HepG2 (cell line): ENCODE measurements at places on chromosomes 2 and 18.
A peak's percentile ranks its signal among the peaks of the same experiment; 100 is the strongest.

- DNase-seq: no peak
Observed at GRCh38 chr2:32937602-32938448, 8.9 kb upstream of the LTBP1 start.

DNA sequence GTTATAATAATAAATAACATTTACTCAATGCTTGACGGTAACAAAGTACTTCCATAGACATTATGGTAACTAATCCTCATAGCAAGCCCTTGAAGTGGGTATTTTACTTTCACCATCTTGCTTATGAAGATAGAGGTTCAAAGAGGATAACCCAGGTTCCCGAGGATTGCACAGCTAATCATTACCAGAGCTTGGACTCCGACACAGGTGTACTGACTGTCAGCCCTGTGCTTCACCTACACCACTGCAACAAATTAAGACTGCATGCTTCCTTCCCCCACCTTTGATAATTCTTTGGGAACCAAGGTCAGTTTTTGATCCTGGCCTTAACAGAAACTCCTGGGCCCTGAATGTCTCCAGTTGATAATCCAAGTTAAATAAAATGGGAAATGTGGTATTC lies 48.9 kb downstream of the FAM98A start:
- no peak for DNase-seq

GRCh38 chr2:83817511-83817910 lies 641.6 kb downstream of the SUCLG1 start:
- DNase-seq: no peak

DNA sequence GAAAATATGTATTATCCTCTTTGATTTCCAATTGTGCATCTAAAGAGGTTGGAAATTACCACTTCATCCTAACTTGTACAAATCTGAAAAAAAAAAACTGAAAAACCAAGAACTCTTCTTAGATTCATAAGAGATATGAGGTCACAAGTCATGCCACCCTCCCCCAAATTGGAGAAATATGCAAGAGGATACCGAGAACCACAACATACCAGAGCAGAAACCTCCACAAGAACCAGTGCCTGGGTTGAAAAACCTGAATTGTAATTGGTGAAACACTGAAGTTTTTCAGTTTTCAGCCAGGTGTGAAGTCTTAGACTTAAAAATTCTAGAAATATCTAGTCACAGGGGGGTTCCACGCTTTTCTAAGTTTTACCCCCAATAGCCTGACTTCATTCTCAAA lies 1029.5 kb upstream of the LRRTM1 start:
- no peak for DNase-seq

DNA sequence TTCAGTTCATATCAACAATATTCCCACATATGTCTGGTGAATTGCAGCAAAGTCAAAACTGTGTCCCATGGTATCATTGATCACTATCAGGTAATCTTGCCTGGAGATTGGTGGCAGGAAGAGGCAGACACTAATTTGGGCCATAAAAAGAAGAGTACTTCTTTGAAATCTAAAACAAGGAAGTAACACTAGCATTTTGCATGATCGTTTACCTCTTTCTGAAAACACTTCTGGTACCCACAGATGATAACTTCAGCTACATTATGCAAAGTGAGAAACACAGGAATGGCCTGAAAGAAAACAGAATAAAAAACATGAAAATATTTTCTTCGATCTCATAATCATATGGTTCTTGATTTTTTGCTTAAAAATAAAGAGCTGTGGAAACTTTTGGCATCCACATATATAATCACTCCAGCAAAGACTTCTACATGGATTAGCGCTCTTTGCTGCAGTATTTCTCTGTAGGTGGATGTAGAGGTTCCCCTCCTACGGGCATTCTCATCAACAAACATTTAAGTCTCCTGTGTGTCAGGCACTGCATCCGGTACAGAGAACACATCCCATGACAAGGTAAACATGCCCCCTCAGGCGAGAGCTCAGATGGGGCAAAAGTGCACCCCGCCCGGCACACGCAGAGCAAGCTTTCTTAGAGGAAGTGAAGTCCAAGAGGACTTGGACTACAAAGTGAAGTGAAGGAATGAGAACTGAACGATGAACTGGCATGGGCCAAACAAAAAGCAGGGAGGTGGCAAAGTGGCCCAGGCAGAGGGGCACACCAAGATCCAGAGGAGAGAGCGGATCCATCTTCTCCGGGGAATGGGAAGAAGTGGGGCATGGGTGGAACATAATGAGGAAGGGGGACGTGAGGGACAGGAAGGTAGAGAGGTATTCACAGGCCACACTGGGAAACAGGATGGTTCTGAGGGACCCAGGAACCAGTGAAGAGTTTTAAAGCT lies 68.0 kb upstream of the RIOK3 start:
- peak; percentile 73 for DNase-seq

GRCh38 chr18:27226556-27227075 lies 41.5 kb upstream of the CHST9 start:
- DNase-seq: no peak

GRCh38 chr18:54405290-54405689 lies 47.6 kb downstream of the C18orf54 start:
- DNase-seq: no peak

DNA sequence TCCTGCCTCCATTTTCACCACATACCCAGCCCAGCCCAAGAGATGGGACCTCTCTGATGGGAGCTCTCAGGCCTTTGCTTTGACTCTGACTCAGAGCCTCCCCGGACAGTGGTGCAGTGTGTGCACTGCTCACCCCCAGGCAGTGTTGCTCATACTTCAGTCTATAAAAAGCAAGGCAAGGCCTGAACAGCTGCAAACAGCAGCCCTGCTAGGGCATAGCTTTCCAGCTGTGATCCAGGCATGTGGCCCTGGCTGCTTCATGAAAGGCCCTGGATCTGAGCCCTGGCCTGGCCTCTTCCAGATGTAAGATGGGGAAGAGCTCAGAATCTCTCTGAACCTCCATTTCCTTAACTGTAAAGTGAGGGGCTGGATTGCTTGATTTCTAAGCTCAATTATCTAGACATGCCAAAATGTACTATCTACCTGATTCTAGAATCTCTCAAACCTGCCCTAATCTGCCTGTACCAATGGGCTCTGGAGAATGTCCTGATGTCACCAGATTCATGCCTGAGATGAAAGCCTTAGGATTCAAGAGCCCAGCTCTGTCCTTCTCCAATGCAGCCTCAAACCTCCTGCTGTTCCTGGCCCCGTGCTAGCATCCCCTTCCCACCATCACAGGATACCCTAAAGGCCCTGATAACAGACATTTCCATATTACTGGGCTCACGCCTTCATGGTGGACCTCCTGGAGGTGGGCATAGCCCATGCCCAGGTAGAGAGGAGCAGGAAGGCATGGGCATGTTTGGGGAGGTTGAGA lies 206.9 kb downstream of the ARL4C start:
- no peak for DNase-seq

- no peak for DNase-seq
Observed at GRCh38 chr2:10934979-10935350, 23.2 kb downstream of the KCNF1 start.

DNA sequence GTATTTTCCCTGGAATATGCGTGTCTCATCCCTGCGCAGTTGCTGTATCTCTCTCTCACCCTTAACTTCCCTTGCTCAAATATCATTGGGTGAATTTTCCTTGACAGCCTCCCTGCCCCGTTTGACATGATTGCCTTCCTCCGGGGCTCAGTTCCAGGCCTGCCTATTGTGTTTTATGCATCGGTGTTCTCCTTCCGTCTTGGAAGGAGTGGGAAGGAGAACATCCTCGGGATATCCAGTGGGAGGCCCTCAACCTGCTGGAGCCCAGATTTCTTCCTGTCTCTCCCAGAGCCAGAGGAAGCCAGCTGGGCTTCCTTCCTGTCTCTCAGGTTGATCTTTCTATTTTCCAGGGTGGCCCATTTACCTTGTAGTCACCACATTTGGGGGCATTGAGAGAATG lies 434.7 kb upstream of the HS6ST1 start:
- no peak for DNase-seq

DNA sequence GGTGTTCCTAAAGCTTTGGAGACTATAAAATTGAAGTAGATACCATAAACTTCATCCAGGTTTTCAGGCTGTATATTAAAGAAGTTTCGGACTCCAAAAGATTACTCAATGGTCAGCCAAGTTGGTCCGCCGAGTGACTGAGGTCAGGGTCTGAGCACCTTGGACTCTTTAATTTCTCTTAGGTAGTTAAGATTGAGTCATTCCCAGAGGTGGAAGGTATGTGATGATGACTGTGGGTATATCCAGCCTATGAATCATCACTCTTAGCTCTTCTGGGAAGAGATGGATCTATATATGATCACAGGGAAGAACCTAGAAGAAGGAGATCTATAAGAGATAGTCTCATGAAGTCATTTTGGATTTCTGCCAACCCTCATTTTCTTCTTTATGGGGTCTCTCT lies 3.3 kb downstream of the ITGA6 start:
- no peak for DNase-seq

GRCh38 chr2:112529757-112530156 lies 12.5 kb upstream of the POLR1B start:
- no peak for DNase-seq

- no peak for DNase-seq
Observed at GRCh38 chr18:63306819-63307550, 12.6 kb downstream of the BCL2 start.

GRCh38 chr2:73999881-74000597 lies 15.3 kb downstream of the TET3 start:
- no peak for DNase-seq

GRCh38 chr2:216242365-216242764 lies 129.9 kb downstream of the MARCHF4 start:
- DNase-seq: no peak

DNA sequence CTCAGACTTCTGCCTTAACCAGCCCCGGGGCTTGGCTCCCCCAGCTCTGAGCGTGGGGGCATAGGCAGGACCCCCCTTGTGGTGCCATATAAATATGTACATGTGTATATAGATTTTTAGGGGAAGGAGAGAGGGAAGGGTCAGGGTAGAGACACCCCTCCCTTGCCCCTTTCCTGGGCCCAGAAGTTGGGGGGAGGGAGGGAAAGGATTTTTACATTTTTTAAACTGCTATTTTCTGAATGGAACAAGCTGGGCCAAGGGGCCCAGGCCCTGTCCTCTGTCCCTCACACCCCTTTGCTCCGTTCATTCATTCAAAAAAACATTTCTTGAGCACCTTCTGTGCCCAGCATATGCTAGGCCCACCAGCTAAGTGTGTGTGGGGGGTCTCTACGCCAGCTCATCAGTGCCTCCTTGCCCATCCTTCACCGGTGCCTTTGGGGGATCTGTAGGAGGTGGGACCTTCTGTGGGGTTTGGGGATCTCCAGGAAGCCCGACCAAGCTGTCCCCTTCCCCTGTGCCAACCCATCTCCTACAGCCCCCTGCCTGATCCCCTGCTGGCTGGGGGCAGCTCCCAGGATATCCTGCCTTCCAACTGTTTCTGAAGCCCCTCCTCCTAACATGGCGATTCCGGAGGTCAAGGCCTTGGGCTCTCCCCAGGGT lies 5.5 kb downstream of the CTDSP1 start:
- no peak for DNase-seq
